ENCODE measurements at places on chromosomes 11 and 22.

DNA sequence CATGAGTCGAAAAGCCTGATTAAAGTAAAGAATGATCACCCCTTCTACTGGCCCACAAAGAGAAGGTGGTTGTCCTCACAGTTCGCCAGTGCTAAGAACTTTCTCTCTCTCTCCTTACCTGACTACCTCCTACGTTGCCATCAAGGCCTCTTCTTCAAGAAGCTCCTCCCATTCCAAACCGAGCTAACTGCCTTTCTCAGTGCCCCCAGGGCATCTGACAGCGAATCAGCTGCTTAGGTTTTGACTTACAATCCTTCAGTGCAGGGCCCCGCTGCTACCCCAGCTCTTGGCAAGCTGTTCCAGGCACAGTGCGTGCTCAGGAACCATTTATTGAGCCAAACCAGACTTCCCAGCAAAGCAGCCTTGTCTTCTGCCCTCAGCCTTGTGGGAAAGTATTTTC, 5.8 kb downstream of the VSTM5 start:
- no peak for DNase-seq

GRCh38 chr11:32796425-32796824, 2.0 kb upstream of the CCDC73 start:
- no peak for DNase-seq

DNA sequence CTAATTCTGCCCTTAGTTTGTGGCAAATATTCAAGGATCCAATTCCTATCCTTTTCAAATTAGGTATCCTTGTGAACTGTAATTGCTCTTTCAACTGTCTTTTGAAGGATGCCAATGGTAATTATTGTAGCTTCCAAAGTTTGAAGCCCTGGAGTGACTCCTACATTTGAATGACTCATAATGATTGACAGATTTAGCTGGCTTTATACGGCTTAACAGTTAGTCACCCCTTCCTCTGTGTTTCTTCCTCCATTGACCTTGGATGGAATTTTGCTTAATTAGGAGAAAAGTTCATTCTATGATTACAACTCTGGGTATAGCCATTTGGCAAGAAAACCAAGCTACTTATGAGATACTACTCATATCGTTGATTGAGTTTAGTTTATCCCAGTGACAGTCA, 639.3 kb upstream of the KIRREL3 start:
- DNase-seq: no peak

DNA sequence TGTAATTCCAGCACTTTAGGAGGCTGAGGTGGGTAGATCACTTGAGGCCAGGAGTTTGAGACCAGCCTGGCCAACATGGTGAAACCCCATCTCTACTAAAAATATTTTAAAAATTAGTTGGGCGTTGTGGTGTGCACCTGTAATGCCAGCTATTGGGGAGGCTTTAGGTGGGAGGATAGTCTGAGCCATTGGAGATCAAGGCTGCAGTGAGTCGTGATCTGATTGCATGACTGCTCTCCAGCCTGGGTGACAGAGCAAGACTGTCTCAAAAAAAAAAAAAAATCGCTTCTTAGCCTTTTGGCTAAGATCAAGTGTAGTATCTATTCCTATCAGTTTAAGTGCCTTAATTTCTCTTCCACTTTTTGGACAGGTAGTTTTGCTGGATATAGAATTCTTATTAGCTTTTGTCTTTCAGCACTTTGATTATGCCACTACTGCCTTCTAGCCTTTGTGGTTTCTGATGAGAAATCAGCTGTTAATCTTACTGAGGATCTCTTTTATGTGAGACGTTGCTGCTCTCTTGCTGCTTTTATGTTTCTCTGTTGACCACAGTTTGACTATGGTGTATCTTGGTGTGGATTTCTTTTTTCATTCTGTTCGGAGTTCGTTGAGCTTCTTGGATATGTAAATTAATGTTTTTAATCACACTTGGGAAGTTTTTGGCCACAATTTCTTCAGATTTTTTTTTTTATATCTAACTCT, 24.7 kb downstream of the CHEK1 start:
- DNase-seq: no peak

DNA sequence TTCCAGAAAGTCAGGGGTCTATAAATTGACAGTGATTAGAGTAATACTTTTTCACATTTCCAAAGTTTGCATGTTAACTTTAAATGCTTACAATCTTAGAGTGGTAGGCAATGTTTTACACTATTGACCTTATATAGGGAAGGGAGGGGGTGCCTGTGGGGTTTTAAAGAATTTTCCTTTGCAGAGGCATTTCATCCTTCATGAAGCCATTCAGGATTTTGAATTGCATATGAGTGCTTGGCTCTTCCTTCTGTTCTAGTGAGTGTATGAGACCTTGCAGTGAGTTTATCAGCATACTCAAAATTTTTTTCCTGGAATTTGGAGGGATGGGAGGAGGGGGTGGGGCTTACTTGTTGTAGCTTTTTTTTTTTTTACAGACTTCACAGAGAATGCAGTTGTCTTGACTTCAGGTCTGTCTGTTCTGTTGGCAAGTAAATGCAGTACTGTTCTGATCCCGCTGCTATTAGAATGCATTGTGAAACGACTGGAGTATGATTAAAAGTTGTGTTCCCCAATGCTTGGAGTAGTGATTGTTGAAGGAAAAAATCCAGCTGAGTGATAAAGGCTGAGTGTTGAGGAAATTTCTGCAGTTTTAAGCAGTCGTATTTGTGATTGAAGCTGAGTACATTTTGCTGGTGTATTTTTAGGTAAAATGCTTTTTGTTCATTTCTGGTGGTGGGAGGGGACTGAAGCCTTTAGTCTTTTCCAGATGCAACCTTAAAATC, 5.3 kb downstream of the MALAT1 start:
- no peak for DNase-seq

DNA sequence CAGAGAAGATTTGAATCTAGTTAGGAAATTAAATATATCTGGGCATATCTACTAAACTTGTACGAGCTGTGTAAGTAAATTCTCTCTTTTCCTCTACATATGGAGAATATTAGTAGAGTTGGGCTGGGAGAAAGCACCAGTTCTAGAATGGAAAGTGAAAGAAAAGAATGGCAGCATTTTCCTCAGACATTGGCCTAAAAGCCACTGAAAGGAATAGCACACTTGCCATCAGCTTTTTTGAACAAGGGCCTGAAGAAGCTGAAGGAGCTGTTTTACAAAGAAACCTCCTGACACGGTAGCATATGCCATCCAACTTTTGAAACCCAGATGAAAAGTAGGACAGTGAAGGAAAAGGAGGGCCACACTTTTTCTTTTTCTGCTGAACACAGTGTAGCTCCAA, 1563.7 kb upstream of the TENM4 start:
- DNase-seq: no peak

DNA sequence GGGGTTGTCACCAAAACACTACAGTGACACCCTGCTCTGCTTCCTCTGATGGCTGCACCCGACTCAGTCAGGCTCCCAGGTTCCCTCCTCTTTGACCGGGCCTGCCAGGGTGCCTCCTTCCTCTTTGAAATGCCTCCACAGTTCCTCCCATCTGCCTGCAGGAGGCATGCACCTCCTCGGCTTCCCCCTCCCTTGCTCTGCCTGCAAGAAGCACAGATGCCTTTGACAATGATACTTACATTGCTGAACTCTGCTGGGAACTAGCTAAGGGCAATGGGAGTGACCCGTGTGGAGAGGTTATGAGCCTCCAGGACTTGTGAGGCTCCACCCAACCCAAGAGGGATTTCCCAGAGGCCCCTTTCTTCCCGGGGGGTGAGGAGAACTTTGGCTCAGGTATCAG, 674.1 kb downstream of the OPCML start:
- no peak for DNase-seq

DNA sequence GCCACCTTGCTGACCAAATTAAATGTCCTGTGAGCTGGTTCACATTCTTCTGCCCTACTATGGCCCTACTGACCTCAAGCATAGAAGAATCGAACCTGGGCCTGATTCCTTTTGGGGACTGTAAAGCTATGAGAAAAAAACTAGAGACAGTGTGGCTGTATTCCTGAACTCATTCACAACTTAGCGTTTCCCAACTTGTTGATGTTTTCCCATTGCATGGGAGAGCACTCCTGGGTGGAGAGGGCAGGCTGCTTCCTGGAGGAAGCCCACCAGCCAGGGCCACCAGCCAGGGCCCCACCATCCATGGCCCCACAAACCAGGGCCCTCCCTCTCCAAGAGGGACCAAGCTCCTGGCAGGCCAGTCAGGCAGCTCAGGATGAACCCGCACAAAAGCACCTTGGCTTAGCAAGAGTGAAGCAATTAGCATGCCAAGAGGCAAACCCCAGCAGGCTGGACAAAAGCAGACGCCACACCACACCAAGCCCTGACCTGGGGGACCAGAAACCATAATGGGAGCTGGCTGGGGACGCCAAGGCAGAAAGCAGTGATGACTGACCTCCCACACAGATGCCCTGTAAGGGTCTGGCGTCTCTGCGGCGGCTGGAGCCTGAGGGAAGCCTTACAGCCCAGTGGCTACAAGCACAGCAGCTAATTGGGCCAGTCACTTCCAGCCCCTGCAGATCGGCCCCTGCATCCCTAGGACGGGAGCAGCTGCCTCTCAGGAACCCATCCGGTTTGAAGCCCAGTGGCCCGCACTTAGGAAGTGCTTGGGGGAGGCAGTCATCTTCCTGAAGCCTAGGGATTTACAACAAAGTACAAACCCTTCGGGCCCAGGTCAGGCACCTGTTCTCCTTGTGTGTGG, 2.1 kb downstream of the CERK start:
- no peak for DNase-seq

- DNase-seq: peak; percentile 42
Measured at GRCh38 chr11:57349491-57350274, 11.5 kb downstream of the P2RX3 start.

GRCh38 chr22:20922141-20922751, 5.0 kb downstream of the CRKL start:
- no peak for DNase-seq

GRCh38 chr11:117959438-117960149, 26.6 kb upstream of the IL10RA start:
- DNase-seq: no peak

GRCh38 chr22:26623984-26624383, 2.2 kb downstream of the CRYBA4 start:
- DNase-seq: no peak

DNA sequence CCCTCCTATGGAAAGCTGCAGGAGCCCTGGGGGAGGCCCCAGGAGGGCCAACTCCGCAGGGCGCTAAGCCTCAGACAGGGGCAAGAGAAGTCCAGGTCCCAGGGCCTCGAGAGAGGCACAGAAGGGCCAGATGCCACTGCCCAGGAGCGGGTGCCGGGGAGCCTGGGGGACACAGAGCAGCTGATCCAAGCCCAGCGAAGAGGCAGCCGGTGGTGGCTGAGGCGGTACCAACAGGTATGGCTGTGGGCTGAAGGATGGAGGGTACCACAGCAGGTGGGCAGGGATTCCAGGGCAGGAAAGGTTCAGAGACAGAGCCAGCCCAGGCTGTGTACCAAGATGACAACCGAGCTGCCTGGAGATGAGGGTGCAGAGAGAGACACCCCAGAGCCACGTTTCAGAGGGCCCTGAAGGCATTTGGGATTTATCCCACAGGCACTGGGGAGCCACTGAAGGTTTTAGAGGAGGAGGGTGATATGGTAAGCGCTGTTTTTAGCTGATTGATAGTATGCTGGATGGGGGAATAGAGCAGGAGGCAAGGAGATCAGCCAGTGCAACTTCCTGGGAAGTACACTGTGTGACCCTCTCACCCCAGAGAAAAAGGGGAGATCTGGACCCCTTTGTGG, 412 bp downstream of the C11orf86 start:
- no peak for DNase-seq
